ENCODE measurements at places on chromosomes 3 and 15. TPM values are rescaled to one million over a fixed set of nuclear protein-coding genes. Genes with fewer than 3 reads are reported as not detected.

The GNAT1 gene
- not detected for total RNA-seq

The MME gene
- 2.3 TPM for total RNA-seq

DNA sequence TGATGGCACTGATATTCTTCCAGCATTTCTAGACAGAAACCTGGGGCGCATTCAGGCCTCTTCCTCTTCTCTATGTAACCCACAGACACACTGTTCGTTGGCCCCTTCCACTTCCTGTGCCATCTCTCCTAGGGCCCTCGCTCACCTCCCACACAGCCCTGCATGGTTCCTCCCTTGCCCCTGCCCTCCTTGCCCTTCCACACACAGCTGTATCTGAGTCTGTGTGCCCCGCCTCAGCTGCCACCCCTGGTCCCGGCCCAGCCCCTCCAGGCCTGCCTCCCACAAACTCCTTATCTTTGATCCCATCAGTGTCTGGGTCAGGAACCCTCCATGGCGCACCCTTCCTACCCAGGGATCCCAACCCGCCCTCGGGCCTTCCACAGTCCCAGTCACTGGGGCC, 37.9 kb downstream of the RAB6B start:
- no peak overlapping the region for H3K4me3 ChIP-seq
- no peak overlapping the region for H3K27ac ChIP-seq
- no peaks in the 10 kb centered on the region for H3K4me1 ChIP-seq
- no peaks in the 10 kb centered on the region for H3K36me3 ChIP-seq
- no peak for DNase-seq

DNA sequence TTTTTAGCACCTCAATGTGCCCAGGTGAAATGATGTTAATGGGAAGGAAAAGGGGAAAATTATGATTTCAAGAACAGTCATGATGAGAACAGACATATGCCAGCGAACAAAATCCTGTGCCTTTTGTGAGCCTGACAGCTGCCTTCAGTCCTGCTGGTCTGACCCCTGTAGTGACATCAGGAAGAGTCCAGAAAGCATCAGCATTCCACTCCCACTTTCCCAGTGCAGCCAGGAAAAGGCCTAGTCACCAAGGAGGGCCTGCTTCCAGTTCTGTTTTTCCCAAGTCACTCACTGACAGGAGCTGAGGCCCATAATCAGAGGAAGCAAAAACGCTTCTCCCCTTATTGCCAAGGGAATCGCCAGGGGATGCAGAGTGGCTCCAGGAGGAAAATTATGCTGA, 218.4 kb downstream of the ABHD5 start:
- H3K4me1 ChIP-seq: no peaks in the 10 kb centered on the region
- no peaks in the 10 kb centered on the region for H3K27me3 ChIP-seq
- DNase-seq: no peak
- H3K36me3 ChIP-seq: no peaks in the 10 kb centered on the region
- no peak overlapping the region for H3K4me3 ChIP-seq

Data from uterus (tissue), 4 donors.